ENCODE measurements at places on chromosomes 11 and 22. TPM values are rescaled to one million over a fixed set of nuclear protein-coding genes. Genes with fewer than 3 reads are reported as not detected.

DNA sequence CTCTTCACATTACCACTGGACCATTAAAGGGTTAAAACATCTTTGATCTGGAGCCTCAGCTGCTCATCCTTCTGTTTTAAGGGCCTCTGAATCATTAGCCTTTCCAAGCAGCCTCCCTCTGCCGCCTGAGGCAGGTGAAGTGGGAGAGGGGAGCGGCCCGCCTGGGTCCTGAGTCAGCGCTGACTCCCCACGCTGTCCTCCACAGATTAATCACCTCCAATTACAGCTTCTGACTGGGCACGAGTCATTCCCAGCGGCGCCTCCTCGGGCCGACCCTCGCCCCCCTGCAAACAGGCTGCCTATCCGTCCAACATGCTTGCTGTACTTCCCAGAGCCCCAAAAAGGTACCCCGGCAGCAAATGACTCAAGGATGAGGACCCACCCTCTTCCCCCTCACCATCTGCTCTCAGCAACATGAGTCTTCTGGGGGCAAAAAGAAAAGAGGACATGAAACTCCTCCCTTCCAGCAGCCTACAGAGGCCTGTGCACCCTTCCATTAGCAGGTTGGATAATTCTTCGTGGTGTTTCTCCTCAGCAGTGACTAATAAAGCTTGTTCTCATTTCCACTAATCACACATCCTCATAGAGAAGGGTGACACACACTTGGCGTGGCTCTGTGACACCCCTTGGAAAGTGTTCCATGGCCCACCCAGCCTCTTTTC is 44.3 kb upstream of the JAM3 start:
- peak; percentile 62 for DNase-seq

GRCh38 chr22:24548812-24549211 is 6.1 kb downstream of the GUCD1 start:
- no peak for DNase-seq

- DNase-seq = no peak
These were observed 115.9 kb downstream of the RAB38 start for GRCh38 chr11:88059326-88059725.

GRCh38 chr11:7525424-7525823 is 11.6 kb downstream of the PPFIBP2 start:
- DNase-seq = no peak

DNA sequence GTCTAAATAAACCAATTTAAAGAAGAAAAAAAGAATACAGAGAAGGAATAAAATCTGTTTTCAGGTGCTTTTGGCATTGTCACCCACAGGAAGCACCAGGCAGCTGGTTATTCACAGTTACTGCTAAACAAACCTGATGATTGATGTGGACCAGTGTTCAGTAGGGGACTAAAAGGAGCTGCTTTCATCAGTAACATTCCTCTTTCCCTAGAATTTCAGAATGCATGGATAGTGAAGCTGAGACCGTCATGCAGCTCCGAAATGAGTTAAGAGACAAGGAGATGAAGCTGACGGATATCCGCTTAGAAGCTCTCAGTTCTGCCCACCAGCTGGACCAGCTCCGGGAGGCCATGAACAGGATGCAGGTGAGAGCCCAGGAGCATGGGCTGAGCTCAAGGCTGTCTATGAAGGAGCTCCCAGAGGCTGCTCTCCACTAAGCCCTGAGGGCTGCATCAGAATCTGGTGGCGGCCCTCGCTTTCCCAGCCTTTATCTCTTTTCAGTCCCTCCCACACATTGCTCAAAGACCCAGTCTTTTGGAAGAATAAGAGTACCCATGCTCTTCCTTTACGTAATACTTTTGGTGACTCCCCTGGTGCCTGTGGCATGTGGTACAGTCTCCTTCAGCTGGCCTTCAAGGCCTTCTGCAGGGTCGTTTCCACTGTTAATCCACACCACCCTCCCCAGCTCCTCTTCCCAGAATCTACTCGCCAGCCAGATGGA is 69.5 kb downstream of the DBX1 start:
- no peak for DNase-seq

GRCh38 chr22:25420471-25420924 is 144.0 kb upstream of the GRK3 start:
- no peak for DNase-seq

BATF2 gene
- 0.55 TPM for total RNA-seq

DNA sequence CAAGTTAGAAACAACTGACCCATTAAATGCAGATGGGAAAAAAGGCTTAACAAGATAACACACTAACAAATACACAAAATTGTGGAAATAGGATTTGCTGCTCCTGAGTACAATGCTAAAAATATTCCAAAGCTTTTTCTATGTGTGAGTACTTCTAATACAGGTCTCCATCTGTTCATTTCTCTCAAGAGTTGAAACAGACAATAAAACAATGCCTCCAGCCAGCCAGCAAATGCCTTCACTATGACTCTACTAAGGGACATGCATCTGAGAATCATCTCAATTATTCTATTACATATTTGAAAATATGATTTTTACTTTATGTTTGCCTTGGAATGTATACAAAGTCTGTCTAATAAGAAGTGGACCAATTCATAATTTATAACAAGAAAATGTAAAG is 119.0 kb downstream of the CADM1 start:
- no peak for DNase-seq

DNA sequence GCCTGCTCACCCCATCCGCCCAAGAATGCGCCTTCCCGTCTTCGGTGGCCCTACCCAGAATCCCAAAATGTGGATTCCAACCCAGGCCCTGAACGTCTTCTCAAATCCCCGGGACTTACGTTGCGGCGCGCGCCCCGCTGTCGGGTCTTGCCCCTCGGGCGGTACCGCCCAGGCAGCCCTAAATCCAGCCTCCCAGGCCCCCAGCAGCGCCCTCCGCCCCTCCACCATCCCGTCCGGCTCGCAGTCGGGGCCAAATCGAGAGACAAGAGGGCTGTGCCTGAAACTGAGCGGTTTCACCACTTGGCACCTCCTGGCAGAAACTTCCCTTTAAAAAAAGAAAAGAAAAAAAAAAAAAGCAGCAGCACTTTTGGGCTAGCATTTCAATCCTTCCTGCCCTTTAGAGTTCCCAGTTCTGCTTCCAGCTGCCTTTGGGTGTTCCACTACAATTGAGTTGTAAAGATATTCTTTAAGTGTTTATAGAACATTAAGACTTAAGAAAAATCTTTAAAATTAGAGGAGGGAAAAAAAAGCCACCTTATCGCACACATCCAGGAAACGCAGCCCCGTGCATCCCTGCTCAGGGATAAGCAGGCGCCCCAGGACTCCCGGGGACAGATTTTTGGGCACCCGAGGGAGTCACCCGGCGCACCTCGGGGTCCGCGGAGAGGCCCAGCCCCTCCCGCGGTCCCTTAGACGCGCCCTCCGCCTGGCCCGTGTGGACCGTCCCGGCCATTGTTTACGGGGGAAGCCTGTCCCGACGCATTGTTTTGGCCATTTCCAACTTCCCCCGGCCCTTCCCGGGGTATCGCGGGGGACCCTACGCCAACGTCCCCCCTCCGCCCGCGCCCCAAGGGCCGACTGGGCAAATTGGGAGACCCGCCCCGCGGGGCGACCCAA is 57.6 kb downstream of the KCNJ4 start:
- DNase-seq = peak; percentile 75

NPTXR gene
- 3.6 TPM for total RNA-seq

GRCh38 chr11:78379039-78379670 is 38.5 kb downstream of the GAB2 start:
- DNase-seq = no peak

DNA sequence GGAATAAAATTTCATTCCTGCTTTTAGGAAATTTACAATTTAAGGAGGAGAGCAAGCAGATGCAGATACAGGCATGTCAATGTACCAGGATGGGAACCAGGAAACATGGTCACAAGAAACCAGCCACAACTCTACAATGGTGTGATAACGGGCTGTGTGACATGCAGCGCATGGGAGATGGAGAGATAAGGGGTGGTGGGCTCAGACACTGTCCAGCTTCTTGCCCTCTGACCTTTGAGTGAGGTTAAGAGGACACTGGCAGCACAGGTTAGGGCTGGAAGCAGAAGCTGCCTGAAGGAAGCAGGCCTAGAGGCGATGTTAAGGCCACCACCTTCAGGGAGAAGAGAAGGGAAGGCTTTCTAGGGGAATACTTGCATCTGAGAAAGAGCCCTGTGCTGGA is 2.3 kb upstream of the SORL1-AS1 start:
- DNase-seq = no peak

DNA sequence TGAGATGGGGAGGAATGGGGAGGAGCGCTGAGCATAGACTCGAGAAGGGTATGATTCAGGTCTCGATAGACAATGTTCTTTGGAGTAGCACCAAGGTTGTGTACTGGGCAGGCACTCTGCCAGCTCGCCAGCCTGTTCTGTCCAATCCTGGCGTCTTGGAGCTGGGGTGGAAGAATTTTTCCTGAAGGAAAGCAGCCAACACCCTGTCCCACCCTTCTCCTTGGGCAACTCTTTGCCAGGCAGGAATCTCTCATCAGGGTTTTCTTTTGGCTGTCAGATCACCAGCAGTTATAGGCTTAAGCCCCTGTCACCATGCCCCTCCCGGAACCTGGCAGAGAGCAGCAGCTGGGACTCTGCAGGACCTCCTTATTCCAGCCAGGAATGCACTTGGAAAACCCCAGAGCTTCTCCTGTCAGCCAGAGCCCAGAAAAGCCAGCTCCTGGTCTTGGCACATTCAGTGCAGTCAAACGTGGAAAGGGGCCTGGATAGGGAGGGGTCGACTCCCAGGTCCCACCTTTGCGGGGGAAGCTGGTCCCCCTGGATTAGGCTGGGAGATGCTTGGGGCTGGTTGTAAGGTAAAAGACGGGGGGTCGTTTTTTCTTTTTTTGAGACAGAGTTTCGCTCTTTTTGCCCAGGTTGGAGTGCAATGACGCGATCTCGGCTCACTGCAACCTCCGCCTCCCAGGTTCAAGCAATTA is 14.4 kb upstream of the SPTBN2 start:
- peak; percentile 56 for DNase-seq

- DNase-seq = no peak
These were observed 132.3 kb upstream of the PARVA start for GRCh38 chr11:12245091-12245490.

GRCh38 chr11:83441171-83441570 is 155.0 kb upstream of the CCDC90B start:
- DNase-seq = no peak

DNA sequence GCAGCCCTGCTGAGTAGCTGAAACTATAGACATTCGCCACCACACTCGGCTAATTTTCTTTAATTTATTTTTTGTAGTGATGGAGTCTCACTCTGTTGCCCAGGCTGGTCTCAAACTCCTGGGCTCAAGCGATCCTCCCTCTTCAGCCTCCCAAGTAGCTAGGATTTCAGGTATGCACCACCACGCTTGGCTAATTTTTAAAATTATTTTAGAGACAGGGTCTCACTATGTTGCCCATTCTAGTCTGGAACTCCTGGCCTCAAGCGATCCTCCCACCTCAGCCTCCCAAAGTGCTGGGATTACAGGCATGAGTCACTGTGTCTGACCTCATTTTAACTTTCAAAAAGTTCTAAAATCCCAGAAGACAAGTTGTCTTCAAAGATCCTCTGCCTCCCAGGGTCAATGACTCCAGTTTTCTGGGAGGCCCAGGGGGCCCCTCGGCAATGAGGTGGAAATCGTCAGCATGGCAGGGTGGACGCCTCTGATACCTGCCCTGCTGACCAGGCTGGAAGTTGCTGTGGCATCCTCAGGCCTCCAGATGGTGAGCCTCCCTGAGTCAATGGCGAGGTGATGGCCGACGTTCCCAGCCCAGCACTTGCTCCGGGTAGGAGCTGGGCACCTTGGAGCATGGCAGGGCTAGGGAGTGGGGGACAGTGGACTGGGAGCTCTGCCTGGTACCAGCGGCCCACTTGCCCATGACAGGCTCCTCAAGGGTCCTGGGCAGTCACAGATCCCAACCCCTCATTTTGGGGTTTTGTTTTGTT is 31.1 kb downstream of the RPL3 start:
- DNase-seq = no peak

DNA sequence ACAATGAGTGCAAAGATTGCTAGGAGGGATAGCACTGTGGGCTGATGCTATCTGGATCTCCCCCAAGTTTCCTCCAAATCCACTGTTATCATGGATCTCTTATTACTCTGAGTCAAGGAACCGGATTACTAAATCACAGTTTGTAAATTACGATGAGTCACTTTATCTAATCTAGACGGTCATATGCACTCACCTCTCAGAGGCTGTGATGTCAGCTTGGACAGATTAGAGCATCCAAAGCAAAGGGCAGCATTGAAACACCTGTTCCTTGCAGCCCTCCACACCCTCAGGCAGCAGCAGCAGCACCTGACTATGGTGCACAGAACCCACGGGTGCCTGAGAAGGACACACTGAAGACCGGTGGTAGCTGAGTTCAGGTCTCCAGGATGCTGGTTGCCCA is 14.0 kb upstream of the POU2AF1 start:
- no peak for DNase-seq

CCDC89 gene
- total RNA-seq = not detected

- peak; percentile 91 for DNase-seq
These were observed 2.3 kb upstream of the RAD9A start for GRCh38 chr11:67389477-67389876.

DNA sequence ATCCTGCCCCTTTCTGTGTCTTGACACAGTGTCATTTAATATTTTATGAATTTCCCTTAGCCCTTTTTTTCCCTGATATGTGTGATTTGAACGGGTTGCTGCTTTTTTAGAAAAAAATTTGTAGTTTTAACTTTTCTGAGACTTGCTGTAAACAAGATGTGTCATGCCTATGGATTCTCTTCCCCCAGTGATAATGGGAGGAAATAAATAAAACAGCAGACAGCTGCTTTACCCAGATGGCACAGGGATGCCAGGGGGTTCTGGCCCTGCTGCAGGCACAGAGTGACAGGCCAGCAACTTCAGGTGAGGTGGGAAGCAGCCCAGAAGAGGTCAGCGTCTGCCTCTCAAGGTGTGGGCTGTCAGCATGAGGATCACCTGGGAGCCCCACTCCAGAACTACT is 266.9 kb downstream of the KIRREL3 start:
- DNase-seq = no peak

DNA sequence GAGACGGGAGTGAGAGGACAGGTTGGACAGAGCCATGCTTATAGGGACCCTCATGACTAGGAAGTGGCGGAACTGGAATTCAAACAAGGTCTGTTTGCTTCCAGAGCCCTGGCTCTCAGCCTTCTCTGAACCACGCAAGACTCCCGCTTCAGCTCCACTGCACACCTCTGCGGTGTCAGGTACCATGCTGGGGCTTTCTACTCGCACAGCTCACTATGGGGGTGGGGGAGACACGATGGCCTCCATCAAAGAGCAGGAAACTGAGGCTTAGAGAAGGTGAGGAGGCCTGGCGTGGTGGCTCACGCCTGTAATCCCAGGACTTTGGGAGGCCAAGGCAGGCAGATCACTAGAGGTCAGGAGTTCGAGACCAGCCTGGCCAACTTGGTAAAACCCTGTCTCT is 14.2 kb downstream of the SUN2 start:
- no peak for DNase-seq
